ENCODE measurements at places on chromosomes 5 and 9.

GRCh38 chr5:151585970-151586369 lies 5.2 kb downstream of the FAT2 start:
- DNase-seq = no peak

DNA sequence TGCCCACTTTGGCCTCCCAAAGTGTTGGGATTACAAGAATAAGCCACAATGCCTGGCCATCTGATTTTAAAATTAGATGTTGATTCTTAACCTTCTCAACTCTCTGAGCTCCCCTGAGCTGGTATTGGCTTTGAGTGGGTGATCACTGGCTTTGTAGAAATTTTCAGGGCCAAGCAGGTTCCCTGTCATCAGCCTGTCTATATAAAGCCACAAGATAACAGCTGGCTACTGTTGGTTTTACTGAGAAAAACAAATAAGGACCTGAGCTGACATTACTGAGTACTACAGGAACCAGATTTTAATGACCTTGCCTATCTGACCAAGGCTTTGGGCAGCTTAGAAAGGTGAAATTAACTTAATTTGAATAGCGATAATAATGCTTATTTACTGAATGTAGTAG lies 153.6 kb downstream of the MSX2 start:
- DNase-seq = no peak

DNA sequence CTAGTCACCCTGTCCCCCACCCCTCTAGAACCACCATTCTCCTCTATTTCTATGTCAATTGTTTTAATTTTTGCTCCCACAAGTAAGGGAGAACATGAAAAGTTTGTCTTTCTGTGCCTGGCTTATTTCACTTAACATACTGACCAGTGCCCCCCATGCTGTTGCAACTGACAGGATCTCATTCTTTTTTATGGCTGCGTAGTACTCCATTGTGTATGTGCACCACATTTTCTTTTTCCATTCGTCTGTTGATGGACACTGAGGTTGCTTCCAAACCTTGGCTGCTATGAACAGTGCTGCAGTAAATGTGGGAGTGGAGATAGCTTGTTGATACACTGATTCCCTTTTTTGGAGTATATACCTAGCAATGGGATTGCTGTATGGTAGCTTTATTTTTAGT lies 7.4 kb upstream of the TERT start:
- no peak for DNase-seq

GRCh38 chr9:128627906-128628305 lies 28.7 kb downstream of the DYNC2I2 start:
- DNase-seq = no peak

DNA sequence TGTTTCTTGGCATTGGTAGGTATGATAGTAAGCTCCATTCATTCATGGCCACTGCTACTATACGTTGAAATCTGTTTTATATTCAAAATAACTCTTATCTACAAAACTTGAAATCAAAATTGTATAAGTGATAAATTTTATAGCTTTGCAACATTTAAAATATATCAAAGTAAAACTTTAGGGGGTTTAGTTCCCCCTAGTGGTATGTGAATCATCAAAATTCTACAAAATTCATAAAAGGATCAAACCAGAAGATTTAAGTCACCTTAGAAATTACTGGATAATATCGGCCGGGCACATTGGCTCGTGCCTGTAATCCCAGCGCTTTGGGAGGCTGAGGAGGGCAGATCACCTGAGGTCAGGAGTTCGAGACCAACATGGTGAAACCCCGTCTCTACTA lies 243.0 kb upstream of the CDH18 start:
- no peak for DNase-seq

GRCh38 chr9:27880156-27880555 lies 306.9 kb upstream of the C9orf72 start:
- DNase-seq = no peak

DNA sequence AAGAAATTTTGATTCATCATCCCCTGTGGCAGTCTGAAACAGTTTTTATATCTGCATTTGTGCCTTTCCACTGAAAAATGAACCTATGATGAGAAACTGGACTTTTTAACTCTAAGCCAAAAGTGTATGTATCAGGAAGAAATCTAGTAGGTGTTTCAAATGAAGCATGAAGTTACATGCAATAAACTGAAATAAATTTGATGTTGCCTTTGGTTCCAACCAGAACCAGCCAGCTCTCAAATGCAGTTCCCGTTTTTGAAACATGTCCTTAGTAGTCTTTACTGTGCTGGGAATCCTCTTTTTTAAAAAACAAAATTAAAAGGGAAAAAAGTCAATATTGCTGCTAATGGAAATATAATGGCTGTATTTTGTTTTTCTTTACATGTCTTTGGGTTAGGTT lies 43.9 kb downstream of the HACD4 start:
- no peak for DNase-seq

GRCh38 chr5:57745700-57746651 lies 263.4 kb upstream of the ACTBL2 start:
- no peak for DNase-seq

GRCh38 chr9:79551586-79551985 lies 20.2 kb upstream of the TLE4 start:
- DNase-seq = no peak

DNA sequence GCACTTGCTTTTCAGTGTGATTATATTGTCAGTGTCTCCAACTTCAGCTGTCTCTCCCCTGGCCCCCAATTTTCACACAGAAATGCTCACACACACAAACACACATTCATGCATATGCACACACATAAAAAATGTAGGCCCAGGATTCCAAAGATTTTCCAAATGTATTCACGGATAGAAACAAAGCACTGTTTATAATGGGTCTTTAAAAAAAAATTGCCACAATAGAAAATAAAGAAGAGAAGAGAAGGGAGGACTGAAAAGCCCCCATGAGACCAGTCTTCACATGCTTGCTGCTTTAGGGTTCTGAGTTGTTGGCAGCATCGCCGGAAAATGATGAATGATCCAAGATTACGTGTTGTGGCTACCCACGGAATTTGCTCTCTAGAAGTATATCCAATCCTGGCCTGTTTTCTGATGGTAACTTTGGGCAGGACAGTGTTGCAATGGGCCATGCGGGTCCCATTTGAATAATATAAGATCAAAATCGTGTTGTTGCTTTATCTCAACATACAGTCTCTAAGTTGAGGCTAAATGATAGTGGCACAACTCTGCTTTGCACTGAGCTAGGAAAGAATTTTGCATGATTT lies 36.2 kb upstream of the ACO1 start:
- DNase-seq = no peak

- DNase-seq = no peak
These were observed 117.4 kb downstream of the PRKACG start for GRCh38 chr9:68896486-68896885.

DNA sequence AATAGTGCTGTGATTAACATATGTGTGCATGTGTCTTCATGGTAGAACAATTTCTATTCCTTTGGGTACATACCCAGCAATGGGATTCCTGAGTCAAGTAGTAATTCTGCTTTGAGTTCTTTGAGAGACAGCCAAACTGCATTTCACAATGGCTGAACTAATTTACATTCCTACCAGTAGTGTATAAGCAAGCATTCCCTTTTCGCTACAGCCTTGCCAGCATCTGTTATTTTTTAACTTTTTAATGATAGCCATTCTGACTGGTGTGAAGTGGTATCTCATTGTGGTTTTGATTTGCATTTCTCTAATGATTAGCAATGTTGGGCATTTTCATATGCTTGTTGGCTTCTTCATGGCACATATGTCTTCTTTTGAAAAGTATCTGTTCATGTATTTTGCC lies 308.5 kb downstream of the ARRDC3 start:
- no peak for DNase-seq

- DNase-seq = no peak
These were observed 103.8 kb upstream of the SLC1A3 start for GRCh38 chr5:36502608-36503007.

DNA sequence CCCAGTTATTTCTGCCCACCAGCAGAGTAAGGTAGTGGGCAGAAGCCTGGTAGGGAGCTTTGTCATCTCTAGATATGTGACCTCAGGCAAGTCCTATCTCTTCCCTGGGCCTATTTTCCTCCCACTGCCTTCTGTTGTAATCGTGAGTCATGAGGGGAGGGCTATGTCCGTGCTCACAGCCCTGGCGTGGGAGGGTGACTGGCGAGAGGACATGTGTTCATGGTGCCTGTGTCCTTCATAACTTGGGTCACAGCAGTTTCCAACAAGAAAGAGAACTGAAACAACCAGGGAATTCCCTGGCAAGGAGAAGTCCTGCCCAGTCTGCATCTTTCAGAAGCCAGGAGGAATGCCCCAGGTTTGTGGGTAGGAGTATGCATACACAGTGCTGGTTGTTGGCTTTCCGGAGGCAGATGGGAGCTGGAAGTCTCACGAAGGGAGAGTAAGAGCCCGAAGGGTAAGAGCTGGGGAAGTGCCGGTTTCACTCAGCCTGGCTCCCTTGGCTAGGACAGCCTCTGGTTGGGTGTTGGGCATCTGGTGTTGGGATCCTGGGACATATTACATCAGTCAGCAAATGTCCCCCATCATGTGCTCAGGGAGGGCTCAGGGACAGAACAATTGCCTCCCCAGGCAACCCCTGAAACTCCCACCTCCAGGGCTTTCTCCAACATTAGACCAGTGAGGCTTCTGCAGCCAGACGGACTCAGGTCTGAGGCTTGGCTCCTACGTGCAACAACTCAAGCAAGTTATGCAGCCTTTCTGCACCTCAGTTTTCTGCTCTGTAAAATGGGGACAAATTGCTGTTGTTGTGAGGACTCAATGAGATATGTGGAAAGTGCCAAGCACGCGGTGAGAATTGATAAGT lies 4.3 kb upstream of the TIFAB start:
- DNase-seq = peak; percentile 9

- no peak for DNase-seq
These were observed 70.3 kb downstream of the UGCG start for GRCh38 chr9:111966861-111967291.

- no peak for DNase-seq
These were observed 52.5 kb upstream of the PTGS1 start for GRCh38 chr9:122318284-122318683.

- DNase-seq = peak; percentile 52
These were observed 257.9 kb upstream of the ANKRD55 start for GRCh38 chr5:56490971-56491468.

GRCh38 chr9:95508968-95509850 lies 7.6 kb downstream of the PTCH1 start:
- peak; percentile 69 for DNase-seq

- DNase-seq = no peak
These were observed 70.9 kb upstream of the ZNF169 start for GRCh38 chr9:94188246-94188645.

DNA sequence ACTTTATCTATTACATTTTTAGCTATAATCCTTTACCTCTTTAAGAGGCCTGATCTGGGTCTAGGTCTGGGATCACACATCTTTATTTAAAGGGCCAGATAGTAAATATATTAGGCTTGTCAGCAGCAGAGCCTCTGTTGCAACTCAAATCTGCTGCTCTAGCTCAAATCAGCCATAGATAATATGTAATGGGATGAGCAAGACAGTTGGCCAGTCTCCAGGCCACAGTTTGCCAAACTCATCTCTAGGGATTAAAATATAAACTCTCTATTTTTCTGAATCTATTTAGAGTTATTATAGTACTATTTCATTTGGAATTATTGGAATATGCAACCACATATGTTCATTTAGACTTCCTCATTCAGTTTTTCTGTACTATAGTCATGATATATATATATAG lies 115.9 kb upstream of the MINAR2 start:
- no peak for DNase-seq

DNA sequence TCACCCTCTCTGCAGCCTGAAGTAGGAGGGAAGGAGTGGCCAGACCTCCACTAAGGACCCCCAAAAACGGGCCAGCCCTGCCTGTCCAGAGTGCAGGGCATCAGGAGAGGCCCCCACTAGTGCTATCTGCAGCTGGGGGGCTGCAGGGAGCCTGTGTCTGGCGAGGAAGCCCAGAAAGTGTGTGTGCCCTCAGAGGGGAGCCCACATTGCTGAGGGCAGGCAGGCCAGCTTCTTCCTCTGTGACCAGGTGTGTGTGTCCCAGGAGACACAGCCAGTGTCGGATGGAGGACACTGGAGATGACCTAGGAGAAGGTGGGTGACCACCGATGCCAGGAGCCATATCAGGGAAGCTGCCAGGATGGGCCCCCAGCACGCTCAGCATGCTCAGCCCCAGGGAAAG lies 218.7 kb downstream of the IRX2 start:
- DNase-seq = no peak

DNA sequence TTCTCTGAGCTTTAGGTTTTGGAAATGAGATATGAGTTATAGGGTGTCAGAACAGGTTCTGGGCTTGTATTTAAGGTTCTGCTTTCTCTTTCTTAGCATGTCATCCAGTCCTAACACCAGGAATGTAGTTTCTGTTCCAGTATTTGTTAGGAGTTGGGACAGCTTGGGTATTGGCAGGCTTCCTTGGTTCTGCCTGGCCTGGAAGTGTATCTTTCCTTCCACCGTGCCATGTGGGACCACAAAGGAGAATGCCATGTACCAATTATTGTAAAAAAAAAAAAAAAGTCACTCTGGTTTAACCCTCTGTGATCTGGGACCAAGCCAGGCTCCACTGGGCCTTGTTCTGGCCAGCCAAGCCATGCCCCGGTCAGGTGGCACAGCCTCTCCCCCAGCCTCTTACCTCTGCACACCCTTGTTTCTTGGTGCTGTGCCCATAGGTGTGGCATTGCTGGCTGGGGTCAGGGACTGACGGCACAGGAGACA lies 47.8 kb downstream of the ARHGAP26 start:
- DNase-seq = no peak

DNA sequence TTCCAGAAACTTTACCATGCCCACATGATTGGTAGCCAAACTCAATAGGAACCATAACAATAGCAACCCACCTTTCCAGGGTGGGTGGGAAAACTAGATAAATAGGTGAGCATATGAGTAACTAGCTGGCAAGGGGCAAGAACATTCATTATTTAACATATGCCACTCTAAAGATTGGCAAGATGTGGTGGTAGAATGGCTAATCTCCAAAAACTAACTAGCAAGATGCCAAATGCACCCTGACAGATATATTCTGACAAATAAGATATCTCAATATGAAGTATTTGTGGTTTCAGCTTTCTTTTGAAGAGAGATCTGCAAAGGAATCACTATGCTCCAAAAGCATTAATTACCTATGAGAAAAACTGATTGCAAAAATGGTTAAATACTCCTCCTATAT lies 895.6 kb downstream of the TLE1 start:
- no peak for DNase-seq

DNA sequence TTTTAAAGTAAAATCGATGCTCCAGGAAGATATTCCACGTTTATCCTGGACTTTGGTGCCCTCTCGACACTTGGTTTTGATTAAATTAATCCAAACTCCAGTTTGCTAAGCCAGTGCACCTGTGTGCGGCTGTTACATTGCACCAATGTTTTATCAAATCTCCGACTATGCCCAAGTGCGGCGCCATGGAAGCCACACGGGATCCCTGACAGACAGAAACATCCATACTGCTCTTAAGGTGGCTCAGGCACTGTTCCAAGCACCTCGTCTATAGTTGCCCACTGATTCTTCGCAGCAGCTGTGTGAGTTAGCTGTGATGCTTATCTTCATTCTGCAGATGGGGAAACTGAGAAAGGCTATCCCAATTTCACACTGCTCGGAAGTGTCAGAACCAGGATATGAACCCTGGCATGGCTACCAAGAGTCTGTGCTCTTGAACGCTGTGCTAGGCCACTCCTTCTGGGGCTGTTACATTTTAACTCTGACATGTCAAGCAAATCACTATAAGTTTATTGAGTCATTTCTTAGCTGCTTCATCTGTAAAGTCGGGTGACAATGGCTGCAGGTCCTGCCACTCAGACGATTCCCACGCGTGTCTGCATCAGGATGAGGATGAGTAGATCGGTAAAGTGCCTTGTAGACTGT lies 113.0 kb downstream of the ADAMTS2 start:
- DNase-seq = no peak

- no peak for DNase-seq
These were observed 4.8 kb downstream of the NKD2 start for GRCh38 chr5:1013238-1013947.

All from CD4-positive, alpha-beta T cell treated with Interleukin-15 for 4 hours (primary cell).